ENCODE measurements at places on chromosomes 6 and 20. TPM values are rescaled to one million over a fixed set of nuclear protein-coding genes. Genes with fewer than 3 reads are reported as not detected.

The KIZ gene
- total RNA-seq, result 17.7 TPM

The LINC00237 gene
- not detected for total RNA-seq

The COL21A1 gene
- 4.9 TPM for total RNA-seq

The CTAGE9 gene
- not detected for total RNA-seq

The PKIB gene
- total RNA-seq, result 0.88 TPM

The TUBB2B gene
- 3.0 TPM for total RNA-seq

The PI16 gene
- total RNA-seq, result 0.20 TPM

The PDYN gene
- not detected for total RNA-seq

The MLN gene
- not detected for total RNA-seq

The IRF4 gene
- 1.1 TPM for total RNA-seq

The PEX6 gene
- 19.4 TPM for total RNA-seq

The FAM50B gene
- total RNA-seq, result 6.0 TPM

The MRS2 gene
- 15.2 TPM for total RNA-seq
